Activated CD8-positive, alpha-beta T cell treated with anti-CD3 and anti-CD28 coated beads for 36 hours (primary cell): ENCODE measurements at places on chromosomes 13 and 19. TPM values are rescaled to one million over a fixed set of nuclear protein-coding genes. Genes with fewer than 3 reads are reported as not detected.

DNA sequence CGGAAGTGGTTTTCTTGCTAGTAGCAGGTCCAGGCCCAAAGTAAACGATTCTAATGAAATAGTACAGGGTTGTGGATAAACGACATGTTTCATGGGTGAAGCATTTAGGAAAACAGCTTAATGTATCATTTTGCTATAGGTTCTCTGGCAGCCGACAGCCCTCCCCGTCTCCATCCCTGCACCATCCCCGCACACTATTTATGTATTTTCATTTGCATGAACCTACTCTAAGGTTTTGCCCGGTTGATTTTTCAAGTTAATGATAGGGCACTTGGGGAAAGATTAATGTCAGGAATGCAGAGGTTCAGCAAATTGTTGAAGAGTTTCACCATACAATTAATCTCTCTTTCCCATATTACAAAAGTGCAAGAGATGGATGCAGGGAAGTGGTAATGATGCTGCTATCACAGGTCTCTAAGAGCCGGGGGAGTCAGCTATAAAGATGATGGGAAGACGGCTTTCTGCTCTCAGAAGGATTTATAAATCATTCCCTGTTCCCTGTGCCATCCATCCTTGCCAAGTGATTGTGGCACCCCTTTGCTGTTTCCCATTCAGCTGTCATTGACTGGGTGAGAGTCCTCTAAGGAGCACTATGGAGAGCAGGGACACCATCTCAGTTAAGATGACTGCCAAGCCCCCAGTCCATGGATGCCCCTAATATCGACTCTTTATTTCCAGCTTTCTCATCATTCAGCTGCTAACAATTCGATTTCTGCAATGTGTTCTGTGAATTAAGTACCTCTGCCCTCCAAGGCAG lies 186.3 kb downstream of the IRS2 start:
- no peak for DNase-seq
- peaks cover 1% of the 10 kb centered on the region for H3K27me3 ChIP-seq
- no peaks in the 10 kb centered on the region for H3K36me3 ChIP-seq

DNA sequence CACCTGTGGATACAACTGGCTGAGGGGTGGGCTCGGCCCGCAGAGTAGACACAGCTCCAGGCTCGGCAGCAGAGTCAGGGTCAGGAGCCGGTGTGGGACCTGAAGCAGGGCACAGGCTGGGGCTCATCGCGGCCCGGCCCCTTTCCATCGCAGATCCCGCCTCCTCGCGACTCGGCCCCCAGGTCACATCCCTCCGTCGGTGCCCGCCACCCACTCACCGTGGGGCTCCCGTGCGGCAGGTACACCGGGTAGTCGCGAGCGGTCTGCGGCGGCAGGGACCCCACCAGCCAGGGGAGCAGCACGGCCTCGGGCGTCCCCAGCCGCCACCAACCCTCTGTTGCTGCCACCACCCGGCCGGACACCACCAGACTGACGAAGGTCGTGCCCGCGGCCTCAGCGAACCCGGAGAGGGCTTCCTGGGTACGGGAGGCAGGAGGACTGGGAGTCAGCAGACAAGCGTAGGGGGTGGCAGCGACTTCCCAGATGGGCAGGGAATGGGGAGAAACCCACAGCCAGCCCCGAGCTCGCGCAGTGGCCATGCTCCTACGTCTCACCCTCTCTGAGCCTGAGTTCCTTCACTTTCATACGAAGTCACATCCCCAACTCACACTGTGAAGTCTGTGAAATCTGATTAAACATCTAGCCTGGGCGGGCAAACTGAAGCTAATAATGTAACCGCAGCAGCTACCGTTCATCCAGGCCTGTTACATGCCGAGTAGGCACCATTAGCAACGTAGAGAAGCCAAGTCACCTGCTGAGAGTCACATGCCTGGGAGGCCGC lies 3.7 kb downstream of the FUZ start:
- H3K4me1 ChIP-seq, result peaks cover 33% of the 10 kb centered on the region
- DNase-seq, result peak; percentile 54
- peak overlapping the region; percentile 73 for H3K4me3 ChIP-seq
- H3K27me3 ChIP-seq, result no peaks in the 10 kb centered on the region
- peak overlapping the region; percentile 63 for H3K27ac ChIP-seq

DNA sequence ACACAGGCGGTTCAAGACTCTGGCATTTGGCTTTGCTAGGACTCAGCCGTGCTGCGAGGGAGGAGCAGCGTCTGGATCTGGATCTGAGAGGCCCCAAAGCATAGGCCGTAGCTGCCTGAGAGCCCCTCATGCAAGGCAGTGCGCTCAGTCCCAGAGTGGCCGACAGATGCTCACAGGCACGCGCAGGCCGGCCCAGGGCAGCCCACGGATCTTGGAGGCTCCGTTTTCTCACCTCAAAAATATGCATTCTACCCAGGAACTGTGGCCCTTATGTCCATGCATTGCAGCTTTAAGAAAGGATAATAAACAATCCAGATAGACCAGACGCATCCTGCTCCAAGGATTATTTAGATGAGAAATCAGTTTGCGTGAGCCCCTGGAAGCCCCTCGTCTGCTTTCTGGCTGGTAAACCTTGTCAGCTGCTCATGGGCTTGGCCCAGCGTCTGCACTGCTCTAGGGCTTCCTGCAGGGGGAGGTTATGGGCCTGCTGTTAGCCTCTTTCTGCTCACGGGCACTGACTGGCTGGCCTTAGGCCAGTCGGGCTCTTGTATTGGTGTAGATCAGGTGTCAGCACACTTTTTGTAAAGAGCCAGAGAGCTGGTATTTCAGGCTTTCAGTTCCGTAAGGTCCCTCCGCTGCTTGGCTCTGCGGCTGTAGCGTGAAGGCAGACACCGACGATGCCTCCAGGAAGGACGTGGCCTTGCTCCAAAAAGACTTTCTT lies 24.2 kb downstream of the TEX29 start:
- H3K27me3 ChIP-seq, result no peaks in the 10 kb centered on the region
- no peak for DNase-seq
- peaks cover 3% of the 10 kb centered on the region for H3K4me1 ChIP-seq
- H3K4me3 ChIP-seq, result no peak overlapping the region
- H3K27ac ChIP-seq, result no peak overlapping the region

DNA sequence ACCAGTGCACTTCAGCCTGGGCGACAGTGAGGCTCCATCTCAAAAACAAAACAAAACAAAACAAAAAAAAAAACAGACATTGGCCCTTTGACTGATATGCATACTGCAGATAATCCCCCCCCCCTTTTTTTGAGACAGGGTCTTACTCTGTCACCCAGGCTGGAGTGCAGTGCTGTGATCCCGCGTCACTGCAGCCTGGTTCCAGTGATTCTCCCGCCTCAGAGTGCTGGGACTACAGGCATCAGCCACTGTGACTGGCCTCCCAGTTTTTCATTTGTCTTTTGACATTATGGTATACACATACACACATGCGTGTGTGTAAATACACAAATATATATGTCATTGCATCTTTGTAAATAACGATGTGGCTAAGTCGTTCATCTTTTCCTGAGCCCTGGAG lies 61.8 kb downstream of the ATP11A start:
- no peak overlapping the region for H3K27ac ChIP-seq
- peaks cover 17% of the 10 kb centered on the region for H3K4me1 ChIP-seq
- H3K4me3 ChIP-seq, result no peak overlapping the region

Gene SIGLEC8
- not detected for total RNA-seq

Gene PTGER1
- total RNA-seq, result 0.43 TPM

Gene PLIN5
- 0.27 TPM for total RNA-seq
